Osteoblast (primary cell): ENCODE measurements at places on chromosomes 12 and 14.

GRCh38 chr14:49173765-49174373 is 412.3 kb downstream of the RPS29 start:
- no peaks in the 10 kb centered on the region for H3K27me3 ChIP-seq
- no peak for DNase-seq
- H3K36me3 ChIP-seq, result no peaks in the 10 kb centered on the region

GRCh38 chr12:6373022-6373787 is 2.2 kb downstream of the SCNN1A start:
- H3K4me1 ChIP-seq, result peaks cover 43% of the 10 kb centered on the region
- no peaks in the 10 kb centered on the region for H3K36me3 ChIP-seq
- H3K4me3 ChIP-seq, result no peak overlapping the region
- H3K27me3 ChIP-seq, result no peaks in the 10 kb centered on the region
- DNase-seq, result peak; percentile 72
- H3K27ac ChIP-seq, result peak overlapping the region; percentile 73

DNA sequence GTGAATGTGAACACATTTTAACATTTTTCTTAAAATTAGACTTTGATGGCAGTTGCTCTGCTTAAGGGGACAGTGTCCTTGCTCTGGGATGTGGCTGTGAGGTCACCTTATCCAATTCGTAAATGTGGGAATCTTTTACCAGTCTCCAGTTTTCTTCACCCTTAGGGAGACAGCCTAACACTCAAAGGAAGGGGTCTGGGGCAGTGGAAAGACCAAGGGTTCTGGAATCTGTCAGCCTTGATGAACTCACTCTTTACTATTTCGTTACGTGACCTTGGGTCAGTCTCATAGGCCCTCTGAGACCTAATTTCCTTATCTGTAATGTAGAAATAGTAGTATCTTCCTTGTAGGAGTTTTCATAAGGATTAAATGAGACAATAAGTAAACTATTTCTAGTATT is 245.6 kb upstream of the ATP2B1 start:
- no peaks in the 10 kb centered on the region for H3K36me3 ChIP-seq
- no peak overlapping the region for H3K27ac ChIP-seq
- H3K27me3 ChIP-seq, result no peaks in the 10 kb centered on the region
- H3K4me3 ChIP-seq, result no peak overlapping the region

- H3K4me1 ChIP-seq, result no peaks in the 10 kb centered on the region
- no peak for DNase-seq
- no peaks in the 10 kb centered on the region for H3K27me3 ChIP-seq
- H3K4me3 ChIP-seq, result no peak overlapping the region
- no peaks in the 10 kb centered on the region for H3K36me3 ChIP-seq
These were observed 917.0 kb downstream of the LRFN5 start for GRCh38 chr14:42523666-42524065.
